ENCODE measurements at places on chromosomes 6 and 20. TPM values are rescaled to one million over a fixed set of nuclear protein-coding genes. Genes with fewer than 3 reads are reported as not detected.

The RBPJL gene
- total RNA-seq: not detected

The PDCD2 gene
- total RNA-seq: 96.3 TPM

The CASS4 gene
- total RNA-seq: 9.0 TPM

DNA sequence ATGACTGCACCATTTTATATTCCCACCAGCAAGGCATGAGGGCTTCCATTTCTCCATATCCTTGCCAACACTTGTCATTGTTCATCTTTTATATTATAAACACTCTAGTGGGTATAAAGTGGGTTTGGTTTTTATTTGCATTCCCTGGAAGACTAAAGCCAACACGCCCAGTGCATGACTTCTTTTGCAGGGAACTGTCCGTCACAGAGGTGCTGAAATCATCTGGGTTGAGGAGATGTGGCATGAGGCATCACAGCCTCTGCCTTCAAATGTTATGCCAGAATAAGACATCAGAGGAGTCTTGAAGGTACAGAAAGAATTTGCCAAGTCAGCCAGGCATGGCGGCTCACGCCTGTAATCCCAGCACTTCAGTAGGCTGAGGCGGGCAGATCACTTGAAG, 29.9 kb upstream of the FAM210B start:
- peak; percentile 29 for DNase-seq
